Small intestine (tissue), 16 donors: ENCODE measurements at places on chromosomes 2 and 18. TPM values are rescaled to one million over a fixed set of nuclear protein-coding genes. Genes with fewer than 3 reads are reported as not detected.

COL4A3 gene
- polyA plus RNA-seq: not detected

GRCh38 chr2:71827524-71827901 lies 320.1 kb downstream of the CYP26B1 start:
- H3K27ac ChIP-seq: no peak overlapping the region
- no peak overlapping the region for H3K4me3 ChIP-seq
- H3K36me3 ChIP-seq: no peaks in the 10 kb centered on the region

SNX17 gene
- 64.6 TPM for polyA plus RNA-seq

ANKRD53 gene
- 2.1 TPM for polyA plus RNA-seq

COLEC12 gene
- polyA plus RNA-seq: 3.8 TPM

IL36B gene
- polyA plus RNA-seq: not detected
